Stomach (tissue), 19 donors: ENCODE measurements at places on chromosomes 13 and 19. TPM values are rescaled to one million over a fixed set of nuclear protein-coding genes. Genes with fewer than 3 reads are reported as not detected.

The CRX gene
- total RNA-seq, result not detected

- H3K4me3 ChIP-seq, result peak within 1 kb of the TSS; percentile 66
- H3K27me3 ChIP-seq, result no peaks in the 10 kb centered on the region
- peaks cover 35% of the 10 kb centered on the region for H3K4me1 ChIP-seq
- peak within 1 kb of the TSS; percentile 80 for H3K27ac ChIP-seq
- DNase-seq, result peak; percentile 90
Measured at GRCh38 chr19:53192771-53193534, at the start of gene ZNF665. ZNF665 (minus strand) TSS chr19:53193358; CDS start chr19:53182898, 10,460 bp downstream.

- H3K27ac ChIP-seq, result no peak overlapping the region
- no peak overlapping the region for H3K4me3 ChIP-seq
- H3K27me3 ChIP-seq, result no peaks in the 10 kb centered on the region
Measured at GRCh38 chr13:34164582-34164981, 346.6 kb downstream of the RFC3 start.

The GPALPP1 gene
- 42.6 TPM for total RNA-seq

- no peak for DNase-seq
- H3K4me1 ChIP-seq, result no peaks in the 10 kb centered on the region
- H3K27ac ChIP-seq, result no peak overlapping the region
- H3K27me3 ChIP-seq, result no peaks in the 10 kb centered on the region
Measured at GRCh38 chr19:19566306-19566705, 28.2 kb downstream of the CILP2 start.

GRCh38 chr19:14146789-14147216 is 10.4 kb upstream of the ASF1B start:
- no peak for DNase-seq
- H3K27ac ChIP-seq, result no peak overlapping the region
- H3K4me3 ChIP-seq, result no peak overlapping the region
- H3K4me1 ChIP-seq, result peaks cover 33% of the 10 kb centered on the region
- peaks cover 12% of the 10 kb centered on the region for H3K36me3 ChIP-seq

DNA sequence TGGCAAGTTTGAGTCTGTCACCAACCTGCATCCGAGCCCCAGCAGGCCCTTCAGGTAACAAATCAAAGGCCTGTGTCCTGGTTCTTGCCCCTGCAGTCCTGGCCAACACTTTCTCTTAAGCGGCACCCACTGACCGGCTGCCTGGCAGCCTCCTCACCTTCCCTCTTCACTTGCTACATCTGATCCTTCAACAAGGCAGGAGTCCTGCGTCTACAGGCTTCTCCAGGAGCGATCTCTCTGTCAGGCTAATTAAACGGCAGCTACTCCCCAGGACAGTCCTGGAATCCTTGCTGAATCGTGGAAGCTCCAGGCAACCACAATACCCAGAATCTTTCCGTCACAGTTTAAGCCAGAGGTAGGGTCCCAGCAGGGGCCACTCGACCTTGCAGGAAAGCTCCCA is 41.1 kb upstream of the GAS6 start:
- H3K4me3 ChIP-seq, result no peak overlapping the region
- no peak for DNase-seq
- no peak overlapping the region for H3K27ac ChIP-seq

DNA sequence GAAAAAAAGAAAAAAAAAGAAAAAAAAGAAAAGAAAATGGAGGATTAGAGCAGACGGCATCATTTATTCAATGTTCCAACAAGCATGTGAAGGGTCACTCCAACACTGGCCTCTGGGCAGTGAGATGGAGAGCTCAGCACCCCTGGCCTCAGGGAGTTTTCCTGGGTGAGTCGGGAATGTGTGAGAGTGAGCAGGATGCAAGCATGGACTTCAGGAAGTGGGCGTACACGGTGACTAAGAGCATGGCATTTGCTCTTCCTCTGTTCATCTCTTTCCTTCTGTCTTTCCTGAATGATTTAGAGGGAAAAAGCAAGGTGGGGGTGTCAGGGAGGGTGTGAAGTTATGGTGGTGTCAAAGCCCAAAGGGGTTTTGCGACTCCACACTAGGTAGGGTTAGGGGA is 682 bp upstream of the CABP5 start:
- no peaks in the 10 kb centered on the region for H3K4me1 ChIP-seq
- DNase-seq, result no peak
- peaks cover 23% of the 10 kb centered on the region for H3K36me3 ChIP-seq
- no peak overlapping the region for H3K27ac ChIP-seq
- H3K27me3 ChIP-seq, result peaks cover 31% of the 10 kb centered on the region

The USHBP1 gene
- total RNA-seq, result not detected

The TSHZ3 gene
- 0.87 TPM for total RNA-seq

GRCh38 chr19:14090509-14091080 is at the start of gene SAMD1:
SAMD1 (minus strand) TSS chr19:14090751.
- peaks cover 9% of the 10 kb centered on the region for H3K36me3 ChIP-seq
- H3K27me3 ChIP-seq, result no peaks in the 10 kb centered on the region
- H3K4me1 ChIP-seq, result peaks cover 25% of the 10 kb centered on the region
- peak within 1 kb of the TSS; percentile 98 for H3K27ac ChIP-seq

DNA sequence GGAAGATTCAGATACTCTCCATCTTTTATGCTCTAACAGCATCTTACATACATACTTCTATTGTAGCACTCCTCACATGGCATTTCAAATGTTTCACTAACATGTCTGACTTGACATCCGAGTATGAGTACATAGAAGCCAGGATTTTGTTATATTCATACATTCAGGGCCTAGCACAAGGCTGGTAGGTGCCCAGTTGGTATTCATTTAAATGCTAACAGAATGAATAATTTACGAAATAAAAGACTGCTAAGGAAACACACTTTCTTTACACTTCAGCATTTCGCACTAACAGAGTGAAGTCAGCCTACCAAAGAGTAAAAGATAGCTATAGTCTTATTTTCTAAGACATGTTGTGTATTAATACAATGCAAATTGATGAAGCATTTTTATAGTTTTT is 67.8 kb upstream of the FBXL3 start:
- H3K27me3 ChIP-seq, result no peaks in the 10 kb centered on the region
- peaks cover 23% of the 10 kb centered on the region for H3K36me3 ChIP-seq
- no peak overlapping the region for H3K4me3 ChIP-seq
- DNase-seq, result no peak
- H3K4me1 ChIP-seq, result no peaks in the 10 kb centered on the region

- peaks cover 6% of the 10 kb centered on the region for H3K36me3 ChIP-seq
- H3K27me3 ChIP-seq, result no peaks in the 10 kb centered on the region
- no peak for DNase-seq
- H3K4me1 ChIP-seq, result peaks cover 54% of the 10 kb centered on the region
Measured at GRCh38 chr19:10885201-10886169, 14.1 kb downstream of the CARM1 start.

DNA sequence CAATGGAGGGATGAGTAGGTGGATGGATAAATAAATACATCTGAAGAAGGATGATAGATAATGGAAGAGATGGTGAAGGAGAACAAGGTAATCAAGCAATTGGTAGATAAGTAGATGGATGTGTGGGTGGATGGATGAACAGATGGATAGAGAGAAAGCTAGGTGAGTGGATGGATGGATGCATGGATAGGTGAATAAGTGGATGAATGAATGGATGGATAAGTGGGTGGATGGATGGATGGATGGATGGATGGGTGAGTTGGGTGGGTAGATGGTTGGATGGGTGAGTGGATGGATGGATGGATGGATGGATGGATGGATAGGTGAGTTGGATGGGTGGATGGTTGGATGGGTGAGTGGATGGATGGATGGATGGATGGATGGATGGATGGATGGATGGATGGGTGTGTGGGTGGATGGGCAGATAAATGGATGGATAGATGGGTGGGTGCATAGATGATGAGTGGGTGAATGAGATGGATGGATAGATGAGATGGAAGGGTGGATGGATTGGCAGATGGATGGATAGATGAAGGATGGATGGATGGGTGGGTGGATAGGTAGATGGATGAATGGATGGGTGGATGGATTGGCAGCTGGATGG is 6.3 kb downstream of the SEMA6B start:
- H3K4me1 ChIP-seq, result no peaks in the 10 kb centered on the region
- H3K27me3 ChIP-seq, result no peaks in the 10 kb centered on the region
- H3K36me3 ChIP-seq, result peaks cover 20% of the 10 kb centered on the region
- DNase-seq, result no peak

The KANK3 gene
- total RNA-seq, result 10.3 TPM
